ENCODE measurements at places on chromosomes 12 and 14.

DNA sequence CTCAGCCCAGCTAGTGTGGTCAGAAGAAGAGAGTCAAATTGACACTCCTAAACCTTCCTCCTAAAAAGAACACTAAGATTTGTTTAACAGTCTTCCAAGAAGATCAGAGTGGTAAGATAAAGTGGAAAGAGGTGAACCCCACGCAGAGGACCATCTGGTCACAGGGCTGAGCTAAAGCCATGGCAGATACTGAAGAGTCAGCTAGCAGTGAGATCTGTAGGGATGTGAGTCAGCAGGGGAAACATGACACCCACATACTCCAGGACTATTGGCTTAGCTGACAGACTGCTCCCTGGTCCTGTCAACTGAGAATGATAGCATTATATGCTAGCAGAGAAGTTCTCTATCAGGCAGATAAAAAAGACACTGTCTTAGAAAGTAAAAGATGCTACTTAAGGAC, 269.4 kb upstream of the ALG10 start:
- no peak for DNase-seq

- no peak for DNase-seq
These were observed 259.8 kb downstream of the NUAK1 start for GRCh38 chr12:105878964-105879363.

- DNase-seq: no peak
These were observed 29.7 kb downstream of the TEP1 start for GRCh38 chr14:20383636-20384035.

- DNase-seq: no peak
These were observed 1.4 kb downstream of the TMTC1 start for GRCh38 chr12:29782285-29782870.

GRCh38 chr12:94458877-94459727, 565 bp downstream of the CEP83 start:
- no peak for DNase-seq

GRCh38 chr12:119692997-119693396, 25.1 kb downstream of the PRKAB1 start:
- DNase-seq: no peak

DNA sequence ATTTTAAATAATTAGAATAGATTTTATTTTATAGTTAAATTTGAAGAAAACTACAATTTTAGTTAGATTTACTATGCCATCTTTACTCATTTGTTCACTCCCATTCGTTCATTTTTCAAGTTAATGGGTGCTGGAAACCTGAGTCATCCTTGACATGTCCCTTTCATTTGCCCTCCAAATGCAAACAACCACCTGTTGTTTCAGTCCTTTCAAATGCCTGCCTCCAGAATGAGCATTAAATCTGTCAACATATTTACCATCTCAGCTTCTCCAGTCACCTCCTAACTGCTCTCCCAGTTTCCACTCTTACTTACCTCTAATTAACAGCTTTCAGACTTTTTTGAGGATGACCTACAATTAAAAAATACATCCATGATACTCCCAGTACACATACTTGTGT, 375.5 kb downstream of the RAD51B start:
- no peak for DNase-seq

- no peak for DNase-seq
These were observed 3.7 kb downstream of the KERA start for GRCh38 chr12:91053951-91054715.

- DNase-seq: no peak
These were observed 170.1 kb downstream of the STXBP6 start for GRCh38 chr14:24879661-24880386.

DNA sequence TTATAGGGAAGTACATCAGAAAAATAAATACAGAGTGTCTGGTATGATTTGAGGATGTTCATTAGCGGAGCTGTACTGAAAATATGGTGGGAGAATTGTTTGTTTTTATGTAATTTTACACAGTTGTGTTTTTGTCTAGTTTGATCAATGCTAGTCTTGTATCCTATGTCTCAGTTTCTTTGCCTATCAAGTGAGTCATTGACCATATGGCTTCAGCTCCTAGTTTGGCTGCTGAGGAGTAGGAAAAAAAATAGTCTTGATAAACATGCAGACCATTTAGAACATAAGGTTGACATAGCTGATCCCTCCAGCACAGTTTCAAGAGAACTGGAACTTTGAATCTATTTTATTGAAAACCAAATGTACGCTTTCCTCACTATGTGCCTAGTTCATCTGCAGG, 1292.1 kb upstream of the FLRT2 start:
- no peak for DNase-seq

DNA sequence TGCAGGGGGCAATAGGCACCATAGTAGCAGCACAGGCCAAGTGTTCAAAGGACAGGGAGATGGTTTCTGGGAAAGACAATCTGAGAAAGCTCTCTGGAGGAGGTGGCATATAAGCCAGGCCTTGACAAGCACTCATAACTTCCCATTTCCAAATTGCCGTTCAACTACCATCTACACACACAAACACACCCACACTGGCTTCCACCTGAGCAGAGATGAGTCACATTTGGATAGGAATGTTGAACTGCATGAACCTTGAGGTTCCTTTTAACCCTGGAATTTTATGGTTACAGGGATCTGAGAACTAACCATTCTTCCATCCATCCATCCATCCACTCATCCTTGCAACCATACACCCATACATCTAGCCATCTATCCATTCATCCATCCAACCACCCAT, 86.6 kb downstream of the KSR2 start:
- DNase-seq: no peak

GRCh38 chr12:94795520-94795919, 145.2 kb upstream of the TMCC3 start:
- DNase-seq: no peak

GRCh38 chr12:132247718-132248452, 81.5 kb downstream of the GALNT9 start:
- DNase-seq: no peak

GRCh38 chr14:72699852-72700257, 194.0 kb downstream of the DPF3 start:
- DNase-seq: no peak

- DNase-seq: no peak
These were observed 2.2 kb upstream of the ATXN3 start for GRCh38 chr14:92108345-92109254.

GRCh38 chr12:52081263-52081733, 1.8 kb downstream of the SMIM41 start:
- DNase-seq: no peak

DNA sequence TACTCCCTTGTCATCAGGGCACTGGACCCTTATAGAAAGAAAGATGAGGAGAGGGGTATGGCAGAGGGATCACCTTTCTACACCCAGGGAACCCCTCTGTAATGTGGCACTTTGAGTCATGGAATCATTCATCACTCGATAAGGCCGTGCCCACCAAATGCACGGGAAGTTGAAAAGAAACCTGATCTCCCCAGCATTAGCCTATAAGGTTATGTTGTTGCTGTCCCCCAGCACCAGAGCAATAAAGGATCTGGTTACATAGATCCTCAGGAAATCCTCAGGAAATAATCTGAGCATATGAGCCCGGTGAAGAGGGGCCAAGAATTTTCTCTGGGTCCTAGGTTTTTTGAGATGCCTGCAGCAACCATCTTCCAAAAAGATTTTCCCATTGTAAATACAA, 148.8 kb upstream of the CRY1 start:
- no peak for DNase-seq

- no peak for DNase-seq
These were observed 1012.0 kb downstream of the FLRT2 start for GRCh38 chr14:86541972-86542371.

DNA sequence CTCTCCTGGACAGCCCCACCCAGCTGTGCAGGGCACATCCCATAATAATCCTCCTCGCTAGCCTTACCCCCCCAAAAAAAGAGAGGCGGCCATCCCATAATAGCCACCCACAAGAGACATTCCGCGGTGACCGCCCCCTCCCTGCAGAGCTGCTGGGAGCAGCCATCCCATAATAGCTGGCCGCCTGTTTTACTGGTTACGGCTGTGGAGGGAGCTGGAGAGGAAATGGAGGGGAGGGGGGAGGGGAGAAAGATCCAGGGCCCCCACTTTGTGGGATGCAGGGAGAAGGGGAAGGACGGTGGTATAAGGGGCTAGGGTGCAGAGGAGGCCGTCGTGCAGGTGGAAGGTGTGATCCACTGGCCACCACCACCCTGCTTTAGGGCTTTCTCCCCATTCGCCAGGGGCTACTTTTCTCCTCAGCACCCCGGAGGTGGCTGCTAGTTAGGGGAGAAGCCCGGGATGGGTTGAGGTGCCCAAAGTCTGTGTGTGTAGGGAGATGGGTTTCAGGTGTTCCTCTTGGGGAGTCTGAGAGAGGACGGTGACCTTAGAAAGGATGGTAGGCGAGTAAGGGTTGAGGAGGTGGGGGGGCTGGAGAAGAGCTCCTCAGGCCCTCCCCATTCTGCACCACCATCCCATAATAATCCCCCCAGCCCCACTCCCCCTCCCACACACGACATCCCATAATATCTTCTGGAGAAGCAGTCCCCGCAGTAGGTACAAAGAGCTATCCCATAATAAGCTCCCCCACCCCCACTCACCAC, 6.0 kb upstream of the CHD4 start:
- no peak for DNase-seq

DNA sequence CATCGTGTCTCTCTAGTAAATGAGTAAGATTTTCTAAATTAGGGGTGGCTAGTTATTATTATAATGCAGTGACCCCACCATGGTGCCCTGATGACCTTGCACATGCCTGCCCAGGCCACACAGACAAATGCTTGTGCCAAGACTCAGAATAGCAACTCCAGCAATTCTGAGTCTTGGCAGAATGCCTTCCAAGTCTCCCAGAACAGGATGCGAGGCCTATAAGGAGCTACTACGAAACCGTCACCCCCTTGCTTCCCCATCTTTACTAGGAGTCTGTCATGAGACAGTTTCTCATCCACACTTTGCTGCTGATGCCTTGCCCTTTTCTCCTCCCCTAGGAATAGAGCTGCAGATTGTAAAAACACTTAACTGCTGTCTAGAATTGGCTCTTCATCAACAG, 559.9 kb downstream of the TRHDE start:
- DNase-seq: no peak

GRCh38 chr14:61121355-61121787, 140.3 kb downstream of the SLC38A6 start:
- DNase-seq: no peak

GRCh38 chr14:77266336-77266735, 4.7 kb downstream of the NGB start:
- no peak for DNase-seq

GRCh38 chr14:86761611-86762010, 1231.4 kb downstream of the GALC start:
- DNase-seq: no peak

GRCh38 chr12:47578836-47579235, 127.0 kb downstream of the RPAP3 start:
- no peak for DNase-seq

- DNase-seq: no peak
These were observed 212.6 kb downstream of the PCNX1 start for GRCh38 chr14:71119832-71120231.

All from activated CD4-positive, alpha-beta T cell treated with anti-CD3 and anti-CD28 coated beads for 1 hour (primary cell).